ENCODE measurements at places on chromosomes 7 and 10.

DNA sequence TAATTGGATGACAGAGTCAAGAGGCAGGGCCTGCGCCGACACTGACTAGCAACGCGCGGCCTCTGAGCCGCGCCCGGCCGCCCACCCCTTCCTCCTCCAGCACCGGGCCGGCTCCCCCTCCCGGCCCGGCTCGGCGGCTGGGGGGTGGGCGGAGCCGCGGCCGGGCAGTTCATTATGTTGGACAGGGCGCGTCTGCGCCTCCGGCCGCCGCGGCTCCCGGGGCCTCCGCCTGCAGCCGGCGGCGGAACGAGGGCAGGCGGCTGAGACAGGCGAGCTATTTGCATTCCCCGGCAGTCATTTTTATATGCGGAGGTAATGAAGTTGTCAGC is 106.7 kb downstream of the SNX10 start:
- DNase-seq = no peak

DNA sequence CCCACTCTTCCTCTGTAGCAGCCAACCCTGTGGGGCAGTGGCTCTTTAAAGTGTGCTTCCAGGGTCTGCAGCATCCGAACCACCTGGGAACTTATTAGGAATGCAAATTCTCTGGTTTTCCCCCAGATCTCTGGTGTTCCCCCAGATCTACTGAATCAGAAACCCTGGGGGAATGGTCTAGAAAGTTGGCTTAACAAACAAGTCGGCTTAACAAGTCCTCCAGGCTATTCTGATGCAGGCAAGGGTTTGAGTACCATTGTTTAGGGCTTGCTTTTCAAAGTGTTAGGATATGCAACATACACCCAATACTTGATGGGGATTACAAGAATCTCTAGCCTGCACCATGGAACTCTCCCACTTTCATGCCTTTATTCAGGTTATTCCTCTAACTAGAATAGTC is 126.3 kb downstream of the RALA start:
- DNase-seq = no peak

DNA sequence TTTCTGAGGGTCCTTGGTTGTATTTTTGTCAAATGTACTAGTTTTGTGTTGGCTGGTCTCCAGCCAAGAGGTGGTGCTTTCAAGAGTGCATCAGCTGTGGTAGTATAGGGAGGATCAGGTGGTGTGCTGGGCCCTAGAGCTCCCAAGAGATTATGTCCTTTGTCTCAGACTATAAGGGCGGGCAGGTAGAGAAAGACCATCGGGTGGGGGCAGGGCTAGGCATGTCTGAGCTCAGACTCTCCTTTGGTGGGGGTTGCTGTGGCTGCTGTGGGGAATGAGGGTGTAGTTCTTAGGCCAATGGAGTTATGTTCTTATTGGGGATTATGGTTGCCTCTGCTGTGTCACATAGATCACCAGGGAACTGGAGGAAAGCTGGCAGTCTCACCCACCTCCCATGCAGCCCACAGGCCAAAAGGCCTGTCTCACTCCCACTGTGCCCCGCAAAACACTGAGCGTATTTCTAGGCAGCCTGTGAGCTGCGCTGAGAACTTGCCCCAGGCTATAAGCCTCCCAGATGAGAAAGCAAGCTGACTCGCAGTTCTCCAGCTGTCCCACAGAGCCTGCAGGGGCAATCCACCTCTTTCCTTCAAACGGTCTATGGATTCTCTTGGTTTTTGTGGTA is 1066.7 kb downstream of the GRM8 start:
- no peak for DNase-seq

GRCh38 chr7:4792537-4793126 is 17.2 kb downstream of the AP5Z1 start:
- peak; percentile 23 for DNase-seq

GRCh38 chr10:1064964-1065247 is 8.7 kb downstream of the WDR37 start:
- DNase-seq = no peak

DNA sequence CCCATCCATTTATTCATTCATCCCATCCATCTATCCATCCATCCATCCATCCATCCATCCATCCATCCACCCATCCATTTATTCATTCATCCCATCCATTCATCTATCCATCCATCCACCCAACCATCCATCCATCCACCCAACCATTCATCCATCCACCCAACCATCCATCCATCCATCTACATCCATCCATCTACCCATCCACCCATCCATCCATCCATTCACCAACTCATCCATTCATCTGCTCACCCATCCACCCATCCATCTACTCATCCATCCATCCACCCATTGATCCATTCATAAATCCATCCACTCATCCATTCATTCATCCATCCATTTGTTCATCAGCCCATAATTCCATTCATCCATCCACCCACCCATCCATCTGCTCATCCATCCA is 56.4 kb downstream of the PFKFB3 start:
- no peak for DNase-seq

DNA sequence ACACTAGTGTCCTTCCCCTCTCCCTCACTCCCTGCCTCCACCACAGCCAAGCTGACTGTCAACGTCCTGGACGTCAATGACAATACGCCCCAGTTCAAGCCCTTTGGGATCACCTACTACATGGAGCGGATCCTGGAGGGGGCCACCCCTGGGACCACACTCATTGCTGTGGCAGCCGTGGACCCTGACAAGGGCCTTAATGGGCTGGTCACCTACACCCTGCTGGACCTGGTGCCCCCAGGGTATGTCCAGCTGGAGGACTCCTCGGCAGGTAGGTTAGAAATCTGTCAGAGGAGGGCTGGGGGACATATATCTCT is 24.9 kb upstream of the VSIR start:
- DNase-seq = no peak

GRCh38 chr10:118522791-118523498 is 72.5 kb downstream of the PRLHR start:
- DNase-seq = no peak

DNA sequence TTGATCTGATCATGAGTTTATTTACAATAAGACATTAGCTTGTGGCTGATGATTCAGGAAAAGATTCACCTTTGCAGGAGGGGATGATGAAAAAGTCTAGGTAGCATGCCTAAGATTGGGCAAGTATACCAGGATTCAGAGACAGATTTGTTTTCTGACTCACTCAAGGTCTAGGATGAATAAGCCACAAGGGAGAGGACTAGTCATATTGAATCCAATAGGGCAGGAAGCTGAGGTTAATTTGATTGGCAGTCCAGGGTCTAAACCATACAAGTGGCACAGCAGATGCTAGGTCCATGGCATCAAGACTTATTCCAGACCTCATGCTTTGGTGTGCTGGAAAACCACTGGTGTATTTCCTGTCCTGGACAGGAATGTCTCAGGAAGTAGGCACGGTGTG is 1133.4 kb downstream of the XPNPEP1 start:
- peak; percentile 24 for DNase-seq

DNA sequence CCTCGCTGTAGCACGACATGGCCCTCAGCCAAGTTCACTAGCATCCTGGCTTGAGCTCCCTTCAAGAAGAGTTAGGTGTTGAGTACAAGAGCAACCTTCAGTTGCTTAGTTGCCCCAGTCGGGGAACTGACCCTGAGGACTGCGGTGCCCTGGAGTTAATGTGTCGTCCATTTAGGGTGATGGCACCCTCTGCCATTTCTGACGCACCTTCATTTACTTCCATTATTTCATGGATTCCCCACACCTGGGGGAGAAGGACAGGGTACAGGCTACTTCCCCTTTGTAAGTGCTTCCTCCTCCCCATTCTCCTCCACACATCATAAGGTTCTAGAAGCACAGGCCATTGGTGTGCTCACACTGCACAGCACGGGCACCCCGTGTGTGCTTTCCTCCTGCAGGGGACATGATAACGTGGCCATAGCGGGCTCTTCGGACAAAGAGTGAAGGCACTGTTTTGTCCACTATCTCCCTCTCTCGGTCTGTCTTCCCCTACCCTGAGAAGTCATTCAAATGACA is 1.8 kb downstream of the ALOX5 start:
- no peak for DNase-seq

GRCh38 chr7:101768280-101768679 is 49.1 kb upstream of the CUX1 start:
- DNase-seq = no peak

- peak; percentile 42 for DNase-seq
Measured at GRCh38 chr10:104274762-104275721, 6.1 kb downstream of the GSTO2 start.

DNA sequence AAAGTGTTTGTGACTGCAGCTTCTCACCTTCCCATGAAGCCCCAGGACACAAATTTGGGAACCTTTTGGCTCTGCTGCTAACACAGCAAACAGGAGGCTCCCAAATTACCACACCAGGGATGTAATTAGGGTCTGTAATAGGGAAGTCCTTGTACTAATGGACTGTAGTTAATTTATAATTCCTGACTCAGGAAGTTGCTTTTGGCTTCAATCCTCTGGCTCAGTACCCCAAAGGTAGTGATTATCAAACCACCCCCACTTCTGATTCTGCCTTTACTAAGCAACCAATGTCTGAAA is 3.8 kb upstream of the MALSU1 start:
- no peak for DNase-seq

GRCh38 chr10:24706479-24707118 is 17.1 kb downstream of the ARHGAP21 start:
- no peak for DNase-seq

- DNase-seq = no peak
Measured at GRCh38 chr10:58781873-58782488, 269.3 kb downstream of the BICC1 start.

DNA sequence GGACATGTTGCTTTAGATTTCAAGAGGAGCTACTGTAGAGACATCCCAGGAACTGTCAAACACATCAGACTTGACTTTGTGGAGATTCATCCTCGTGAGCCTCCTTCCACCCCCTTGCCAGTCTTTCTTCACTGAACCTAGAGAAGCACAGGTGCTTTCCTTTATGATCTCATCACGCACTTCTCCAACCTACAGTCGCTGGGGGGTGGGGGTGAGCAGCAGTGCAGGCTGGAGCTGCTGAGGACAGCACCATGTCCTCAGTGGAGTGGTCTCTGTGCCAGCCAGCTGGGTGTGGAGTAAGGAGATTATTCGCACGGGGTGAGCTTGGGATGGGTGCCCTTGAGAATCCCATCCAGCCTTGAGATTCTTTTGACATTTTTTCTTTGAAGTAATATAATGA is 88.1 kb downstream of the VOPP1 start:
- DNase-seq = no peak

- no peak for DNase-seq
Measured at GRCh38 chr7:81211204-81211933, 292.5 kb upstream of the SEMA3C start.

DNA sequence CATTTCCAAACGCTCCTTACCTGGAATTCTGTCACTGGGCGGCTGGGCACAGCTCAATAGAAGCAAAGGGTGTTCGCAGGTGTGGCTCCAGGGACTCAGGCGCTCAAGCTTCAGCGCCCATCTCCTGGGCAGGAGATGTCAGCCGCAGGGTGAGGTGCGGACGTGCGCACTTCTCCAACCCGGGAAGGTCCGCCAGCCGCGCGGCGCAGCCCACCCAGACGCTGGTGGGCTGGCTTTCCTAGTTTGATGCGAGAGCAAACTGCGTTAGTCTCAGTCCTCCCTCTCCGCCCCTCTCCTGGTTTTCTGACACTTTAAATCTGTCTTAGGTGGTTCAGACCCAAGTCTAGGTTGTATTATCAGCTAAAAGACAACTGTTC is 267 bp downstream of the CALCR start:
- no peak for DNase-seq

GRCh38 chr10:124257781-124258180 is 160.9 kb downstream of the OAT start:
- DNase-seq = no peak

- DNase-seq = no peak
Measured at GRCh38 chr10:68184546-68184945, 47.4 kb downstream of the ATOH7 start.

DNA sequence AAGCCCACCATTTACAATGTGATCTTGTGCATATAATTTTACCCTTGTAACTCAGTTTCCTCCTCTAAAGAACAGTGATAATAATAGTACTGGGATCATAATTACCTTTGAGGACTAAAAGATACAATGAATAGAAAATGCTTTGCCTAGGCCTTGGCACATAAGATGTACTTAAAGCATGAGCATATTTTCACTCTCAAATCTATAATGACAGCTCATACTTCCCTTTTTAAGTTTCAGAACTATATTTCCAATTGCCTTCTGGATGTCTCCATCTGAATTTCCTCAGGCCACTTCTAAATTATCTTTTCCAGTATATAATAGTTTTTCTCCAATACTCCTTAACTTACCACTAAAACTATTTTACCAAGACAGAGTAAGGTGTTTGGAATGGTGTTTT is 13.3 kb upstream of the ITGB8 start:
- no peak for DNase-seq

DNA sequence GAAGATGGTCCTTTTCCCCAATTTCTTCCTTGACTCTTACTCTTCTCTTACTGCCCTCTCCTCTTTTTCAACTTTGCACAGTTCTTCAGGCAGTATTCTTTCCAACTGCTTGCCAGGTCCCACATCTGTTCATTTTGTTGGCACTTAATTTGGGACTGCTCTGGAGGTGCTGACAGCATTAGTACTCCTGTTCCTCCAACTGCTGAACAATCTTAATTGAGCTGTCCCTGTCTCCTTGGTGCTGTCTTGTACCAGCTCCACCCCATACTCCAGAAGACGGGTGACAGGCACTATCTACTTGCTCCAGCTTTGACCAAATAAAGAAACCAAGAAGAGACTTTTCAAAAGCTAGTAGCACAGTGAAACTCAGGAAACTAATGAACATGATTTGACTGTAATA is 160.0 kb downstream of the PDE1C start:
- no peak for DNase-seq

DNA sequence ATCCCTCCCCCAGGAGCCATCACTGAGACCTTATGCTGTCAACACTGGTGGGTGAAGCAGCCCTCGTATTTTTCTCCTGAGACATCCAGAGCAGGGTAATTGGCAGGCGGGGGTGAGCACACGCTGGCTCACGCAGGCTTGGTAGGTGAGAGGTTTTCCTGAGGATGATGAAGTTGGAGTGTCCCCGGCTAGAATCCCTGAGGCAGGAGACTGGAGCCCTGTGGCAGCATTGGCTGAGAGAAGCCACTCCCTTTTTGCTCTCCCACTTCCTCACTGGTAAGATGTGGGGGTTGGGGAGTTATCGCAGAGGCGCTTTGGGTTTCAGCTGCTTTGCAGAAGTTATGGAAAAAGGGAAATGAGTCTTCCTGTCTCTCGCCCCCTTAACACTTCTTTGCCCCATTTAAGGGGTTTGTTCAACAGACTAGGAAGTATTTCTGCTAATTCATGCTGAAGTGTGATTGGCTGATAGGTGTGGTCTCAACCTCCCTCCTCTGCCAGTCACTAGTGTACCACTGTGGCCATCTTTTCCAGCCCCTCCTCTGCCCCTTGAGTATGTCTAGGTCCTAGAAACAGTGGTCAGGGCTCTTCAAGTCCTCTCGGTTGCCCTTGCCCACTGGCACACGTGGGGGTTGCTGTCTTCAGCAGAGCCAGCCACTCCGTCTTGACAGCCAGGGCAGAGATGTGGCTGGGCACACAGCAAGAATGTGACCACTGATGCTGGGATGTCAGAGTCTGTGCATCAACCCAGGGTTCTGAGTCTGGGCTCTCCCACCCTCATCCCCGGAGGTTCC is 5.7 kb downstream of the ARPC1B start:
- DNase-seq = no peak
